Activated CD8-positive, alpha-beta memory T cell treated with anti-CD3 and anti-CD28 coated beads for 36 hours (primary cell): ENCODE measurements at places on chromosomes 1 and 21. TPM values are rescaled to one million over a fixed set of nuclear protein-coding genes. Genes with fewer than 3 reads are reported as not detected.

CD1E gene
- not detected for total RNA-seq

TRIM58 gene
- total RNA-seq, result 0.08 TPM

HSD11B1 gene
- 1.7 TPM for total RNA-seq

VHLL gene
- not detected for total RNA-seq
